ENCODE measurements at places on chromosomes 2 and 18.

DNA sequence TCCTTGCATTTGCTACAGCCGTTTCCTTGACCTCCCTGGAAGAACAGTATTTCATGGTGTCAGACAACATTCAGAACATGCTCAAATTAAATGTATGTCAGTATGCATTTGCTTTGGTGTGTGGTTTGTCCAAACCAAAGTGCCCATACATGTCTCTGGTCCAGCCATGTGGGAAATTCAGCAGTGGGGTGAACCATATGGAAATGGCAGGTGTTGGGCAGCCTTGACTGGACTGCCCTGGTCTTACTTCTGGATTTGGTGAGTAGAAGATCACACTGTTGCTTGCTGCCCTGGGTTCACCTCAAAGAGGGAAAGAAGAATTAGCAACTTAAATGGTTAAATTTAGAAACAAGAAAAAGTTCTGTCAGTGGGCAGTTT is 84.5 kb downstream of the MSH2 start:
- no peak for DNase-seq

GRCh38 chr2:225584796-225585195 is 185.3 kb downstream of the NYAP2 start:
- DNase-seq = no peak

GRCh38 chr18:35971661-35972196 is 750 bp upstream of the RMP24 start:
- DNase-seq = no peak

- DNase-seq = peak; percentile 3
Observed at GRCh38 chr2:103959174-103960128, 894.5 kb upstream of the POU3F3 start.

- DNase-seq = peak; percentile 44
Observed at GRCh38 chr18:9475643-9476591, 604 bp downstream of the RALBP1 start.

DNA sequence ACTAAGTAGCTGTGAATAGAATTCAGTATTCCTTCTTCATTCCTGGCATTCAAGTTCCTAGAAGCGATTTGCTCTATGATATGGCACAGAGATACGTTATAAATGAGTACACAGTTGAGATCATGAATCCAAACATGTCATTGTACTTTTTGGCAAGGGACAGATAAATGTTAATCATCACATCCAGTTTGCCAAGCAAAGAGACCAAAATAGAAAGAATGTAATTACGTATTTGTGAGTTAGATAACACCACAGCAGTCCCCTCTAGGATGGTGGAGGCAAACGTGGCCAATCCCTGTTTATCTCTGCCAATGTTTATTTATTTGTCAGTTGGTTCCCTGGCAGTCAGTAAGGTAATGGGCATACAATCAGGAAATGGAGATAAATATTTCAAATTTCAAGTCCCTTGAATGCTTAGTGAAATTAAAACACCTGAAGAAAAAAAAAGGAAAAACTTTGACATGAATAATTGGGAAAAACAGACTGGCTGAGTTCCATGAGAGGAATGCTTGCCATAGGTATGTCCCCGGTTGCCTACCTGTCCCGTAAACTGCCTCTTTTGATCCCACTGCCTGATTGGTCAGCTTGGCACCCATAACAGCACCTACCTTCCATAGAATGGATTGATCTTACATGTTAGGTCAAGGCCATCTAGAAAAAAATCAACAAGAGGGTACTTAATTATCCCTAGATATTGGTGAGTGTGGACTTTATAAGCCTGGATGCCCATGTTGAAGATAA is 451.1 kb upstream of the NETO1 start:
- no peak for DNase-seq

- DNase-seq = no peak
Observed at GRCh38 chr2:46530639-46531038, 51.3 kb downstream of the TMEM247 start.

DNA sequence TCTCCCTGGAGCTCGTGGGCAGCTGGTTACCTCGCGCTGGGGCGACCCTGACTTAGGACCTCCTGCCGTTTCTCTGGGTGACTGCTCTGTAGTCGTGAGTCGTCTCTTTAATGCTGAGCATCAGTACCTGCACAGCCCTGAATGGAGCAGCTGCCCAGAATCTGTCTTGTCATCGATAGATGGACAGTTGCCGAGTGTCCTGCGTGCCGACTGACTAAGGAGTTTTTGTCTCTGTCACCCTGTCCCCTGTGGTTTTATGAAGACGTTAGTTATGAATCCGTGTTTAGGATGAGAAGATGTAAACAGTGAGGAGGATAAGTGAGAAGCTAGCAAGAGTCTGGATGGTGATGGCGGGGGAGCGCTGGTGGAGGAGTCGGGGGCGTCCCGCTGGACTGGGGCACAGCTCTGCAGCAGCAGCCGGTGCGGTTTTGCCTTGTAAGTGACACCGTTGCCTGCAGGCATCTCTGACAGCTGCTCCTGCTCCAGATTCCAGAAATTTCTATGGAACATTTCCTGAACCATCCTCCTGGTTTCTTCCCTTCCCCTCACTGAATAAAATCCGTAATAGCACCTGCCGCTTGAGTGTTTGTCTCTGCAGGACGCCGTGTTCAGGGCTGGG is 13.3 kb downstream of the AGAP1 start:
- DNase-seq = no peak

- no peak for DNase-seq
Observed at GRCh38 chr2:230137902-230138539, 69.3 kb upstream of the SLC16A14 start.

DNA sequence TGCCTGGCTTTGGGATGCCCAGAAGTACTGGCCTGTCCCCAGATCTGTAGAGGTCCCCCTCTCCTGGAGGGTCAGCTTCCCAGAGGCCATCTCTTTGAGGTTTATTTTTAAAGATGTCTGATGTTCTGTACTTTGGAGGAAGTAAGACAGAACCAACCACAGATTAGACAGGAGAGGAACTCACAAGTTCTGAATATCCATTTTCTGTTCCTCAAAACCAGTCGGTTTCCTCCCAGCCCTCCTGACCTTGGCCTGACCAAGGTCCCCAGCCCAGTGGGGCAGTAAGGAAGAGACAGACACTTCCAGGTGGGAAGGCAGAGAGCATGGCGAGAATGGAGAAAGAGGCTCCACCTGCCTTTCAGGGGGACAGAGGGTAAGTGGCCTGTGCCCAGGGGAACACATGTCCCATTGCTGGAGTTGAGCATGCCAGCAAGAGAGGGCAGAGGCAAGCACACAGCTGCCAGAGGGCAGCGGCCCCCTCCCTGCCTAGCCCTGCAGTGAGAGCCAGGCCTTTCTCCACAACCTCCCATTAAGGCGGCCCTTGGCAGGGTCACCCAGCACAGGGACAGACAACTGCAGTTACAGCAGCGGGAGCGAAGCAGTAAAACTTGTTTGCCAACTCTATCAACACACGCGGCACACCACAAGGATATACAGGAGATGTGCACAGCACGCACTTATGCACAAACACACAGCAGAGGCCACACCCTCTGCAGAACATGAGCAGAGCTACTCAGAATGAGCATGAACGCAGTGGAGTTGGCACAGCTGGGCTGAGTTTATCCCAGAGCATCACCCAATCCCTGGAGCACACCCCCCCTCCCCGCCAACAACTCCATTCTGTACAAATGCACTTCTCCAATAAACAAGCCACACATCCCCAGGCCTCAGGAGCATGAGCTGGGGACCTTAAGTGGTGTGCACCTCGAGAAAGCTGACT is 18.5 kb upstream of the SEMA4C start:
- DNase-seq = no peak

GRCh38 chr2:99836690-99837605 is 305.4 kb downstream of the AFF3 start:
- no peak for DNase-seq

DNA sequence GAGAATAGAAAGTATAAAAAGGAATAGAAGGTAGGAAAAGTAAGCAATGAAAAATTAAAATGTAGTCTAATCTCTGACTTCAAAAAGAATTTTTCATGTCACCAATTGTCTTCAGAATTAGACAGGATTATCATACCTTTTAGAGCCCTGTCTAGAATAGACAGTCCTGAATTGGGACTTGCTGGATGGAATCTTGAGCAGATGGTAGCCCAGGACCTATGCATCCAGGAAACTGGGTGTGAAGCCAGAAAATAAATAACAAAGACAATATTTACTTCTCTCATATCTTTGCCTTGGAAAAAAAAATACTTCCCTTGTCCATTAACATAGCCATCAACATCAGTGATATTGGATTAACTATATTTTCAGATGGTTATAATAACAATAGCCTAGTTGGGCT is 97.8 kb upstream of the UNC80 start:
- DNase-seq = no peak

- no peak for DNase-seq
Observed at GRCh38 chr2:219852626-219853025, 225.2 kb downstream of the SLC4A3 start.

- no peak for DNase-seq
Observed at GRCh38 chr2:134647607-134648256, 71.1 kb downstream of the TMEM163 start.
